GM23248 (cell line): ENCODE measurements at places on chromosomes 7 and 10. TPM values are rescaled to one million over a fixed set of nuclear protein-coding genes. Genes with fewer than 3 reads are reported as not detected.

DNA sequence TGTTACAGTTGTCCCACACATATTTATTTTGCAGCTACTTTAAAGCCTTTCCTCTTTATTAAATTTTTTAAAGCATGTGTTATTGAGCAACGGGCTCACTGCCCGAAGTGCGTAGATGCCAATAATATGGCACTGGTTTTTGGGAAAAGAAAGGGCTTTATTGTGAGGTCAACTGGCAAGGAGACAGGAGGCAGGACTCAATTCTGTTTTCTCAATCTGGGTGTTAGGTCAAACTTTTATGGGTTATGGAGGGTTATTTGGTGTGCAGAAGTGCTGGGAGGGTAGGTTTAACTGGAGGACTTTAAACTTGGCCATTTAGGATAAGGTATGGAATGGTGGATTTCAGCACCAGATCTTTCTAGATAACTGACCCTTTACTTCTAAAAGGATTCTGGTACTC lies 183.6 kb downstream of the LRRC4 start:
- no peak for DNase-seq

GRCh38 chr7:131556053-131556908 lies at the start of gene PODXL:
PODXL (minus strand) TSS chr7:131556628; CDS start chr7:131556359, 269 bp downstream.
- DNase-seq, result peak; percentile 82

GRCh38 chr10:85148693-85149640 lies 820.6 kb downstream of the CCSER2 start:
- DNase-seq, result no peak

Gene PRTFDC1
- 11.4 and 22.0 TPM in 2 replicates for total RNA-seq

DNA sequence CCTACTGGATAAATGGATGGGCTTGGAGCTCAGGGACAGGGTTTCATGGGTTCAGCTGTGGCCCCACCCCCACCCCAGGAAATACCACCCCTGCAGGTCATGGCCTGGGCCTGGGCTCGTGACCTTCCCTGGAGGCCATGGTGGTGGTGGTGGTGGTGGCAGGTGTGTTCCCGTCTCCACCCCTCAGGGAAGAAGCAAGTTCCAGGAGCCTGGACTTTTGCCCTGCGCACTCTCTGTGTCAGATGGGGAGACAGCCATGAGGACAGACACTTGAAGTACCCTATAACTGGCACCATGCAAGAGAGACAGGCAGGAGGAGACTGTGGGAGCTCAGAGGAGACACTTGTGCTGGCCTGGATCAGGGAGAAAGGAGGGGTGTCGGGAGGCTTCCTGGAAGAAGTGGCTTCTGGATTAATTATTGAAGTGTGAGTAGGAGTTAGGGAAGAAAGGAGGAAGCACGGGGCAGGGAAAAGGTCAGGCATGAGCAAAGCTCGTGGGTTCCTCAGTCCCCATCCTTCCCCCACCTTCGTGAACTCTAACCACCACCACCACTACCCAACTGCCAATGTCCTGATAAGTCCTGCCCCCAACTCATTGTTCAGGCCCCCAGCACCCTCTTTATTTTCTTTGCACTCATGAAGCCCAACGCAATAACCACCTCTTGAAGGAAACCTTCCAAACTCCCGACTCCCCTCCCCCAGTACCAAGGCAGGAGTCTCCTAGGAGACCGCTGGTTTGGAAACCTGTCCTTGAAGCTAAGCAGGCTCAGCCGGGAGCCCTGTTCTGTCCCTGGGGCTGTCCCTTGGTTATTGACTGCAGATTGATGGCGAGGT lies 8.9 kb downstream of the SH2B2 start:
- DNase-seq, result no peak

DNA sequence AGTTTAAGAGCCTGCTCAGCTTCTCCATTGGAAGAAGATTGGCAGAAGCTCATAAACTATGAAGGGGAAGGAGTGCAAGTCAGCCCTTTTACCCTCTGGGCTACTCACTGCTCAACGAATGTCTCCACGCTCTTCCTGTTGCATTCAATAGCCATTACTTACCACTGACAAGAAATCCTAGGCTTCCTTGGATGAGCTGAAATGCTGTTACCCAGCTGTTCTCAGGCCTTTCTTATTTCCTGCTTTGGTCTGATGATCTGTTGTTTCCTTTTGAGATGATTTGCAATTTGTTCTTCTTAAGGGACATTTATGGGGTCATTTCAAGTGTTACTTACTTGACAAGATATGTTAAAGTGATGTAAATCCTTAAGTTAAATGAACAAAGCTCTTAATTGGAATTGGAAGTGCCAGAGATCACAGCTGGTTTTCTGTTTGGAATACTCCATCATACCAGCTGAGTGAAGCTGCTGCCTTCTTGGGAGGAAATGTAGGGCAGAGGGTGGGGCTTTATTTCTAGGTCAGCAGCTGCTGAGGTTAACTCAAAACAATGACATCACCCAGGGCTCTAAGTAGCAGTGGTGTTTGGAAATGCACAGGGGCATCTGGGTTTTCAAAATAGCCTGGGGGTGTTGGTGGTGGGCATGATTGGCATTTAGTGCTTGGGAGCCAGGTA lies 170.0 kb downstream of the PRKCQ start:
- peak; percentile 78 for DNase-seq

Gene FANK1
- 4.3 and 13.3 TPM in 2 replicates for total RNA-seq

DNA sequence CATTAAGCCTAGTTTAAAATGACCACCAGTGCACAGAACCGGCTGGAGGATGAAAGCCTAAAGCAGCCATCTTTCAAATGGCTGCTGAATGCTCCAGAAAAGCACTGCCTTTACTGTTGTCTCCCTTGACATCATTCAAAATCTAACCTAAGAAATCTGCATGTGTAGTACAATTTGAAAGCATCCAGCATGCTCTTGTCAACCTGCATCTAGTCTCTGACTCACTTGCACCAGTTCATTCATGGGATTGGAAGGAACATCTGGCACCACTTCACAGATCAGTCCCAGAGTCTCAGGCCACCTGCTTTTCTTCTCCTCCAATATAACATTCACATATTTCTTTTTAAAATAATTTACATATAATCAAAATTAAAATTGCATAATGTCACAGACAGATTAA lies 76.2 kb downstream of the RNF133 start:
- DNase-seq, result no peak

Gene NPFFR1
- not detected in 2 replicates for total RNA-seq

Gene KCND2
- 1.5 and 2.7 TPM in 2 replicates for total RNA-seq

DNA sequence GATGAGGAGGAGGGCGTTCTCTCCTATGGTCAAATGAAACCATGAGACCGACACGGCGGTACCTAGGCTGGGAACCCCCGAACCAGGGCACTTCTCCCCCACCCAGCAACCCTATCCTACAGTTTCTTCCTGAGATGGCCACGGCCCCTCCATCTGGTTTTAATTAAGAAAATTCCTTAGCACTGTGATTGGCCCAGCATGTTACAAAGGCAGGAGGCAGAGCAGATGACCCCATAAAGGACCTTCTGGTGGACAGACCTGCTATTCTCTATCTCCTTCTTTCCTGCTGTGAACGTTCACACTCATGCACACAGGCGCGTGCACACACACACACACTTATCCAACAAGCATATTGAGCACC lies 129.4 kb downstream of the RGS10 start:
- DNase-seq, result peak; percentile 54

GRCh38 chr10:61099756-61100155 lies 155.8 kb upstream of the RHOBTB1 start:
- DNase-seq, result no peak

DNA sequence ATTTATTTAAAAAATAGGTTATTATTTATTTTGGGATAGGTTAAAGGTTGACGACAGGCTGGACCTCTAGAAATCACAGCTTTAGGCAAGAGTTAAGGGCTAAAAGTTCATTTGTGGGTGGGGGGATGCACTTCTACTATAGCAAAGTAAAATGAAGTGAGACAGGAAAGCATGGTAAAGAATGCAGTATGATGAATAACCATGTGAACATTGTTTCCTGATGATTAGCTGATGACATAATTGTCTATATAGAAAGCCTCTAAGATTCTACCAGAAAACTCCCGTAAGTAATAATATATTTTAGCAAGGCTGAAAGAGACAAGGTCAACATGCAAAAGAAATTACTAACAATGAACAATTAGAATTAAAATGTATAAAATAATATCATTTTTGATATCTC lies 25.7 kb upstream of the PRSS37 start:
- no peak for DNase-seq

DNA sequence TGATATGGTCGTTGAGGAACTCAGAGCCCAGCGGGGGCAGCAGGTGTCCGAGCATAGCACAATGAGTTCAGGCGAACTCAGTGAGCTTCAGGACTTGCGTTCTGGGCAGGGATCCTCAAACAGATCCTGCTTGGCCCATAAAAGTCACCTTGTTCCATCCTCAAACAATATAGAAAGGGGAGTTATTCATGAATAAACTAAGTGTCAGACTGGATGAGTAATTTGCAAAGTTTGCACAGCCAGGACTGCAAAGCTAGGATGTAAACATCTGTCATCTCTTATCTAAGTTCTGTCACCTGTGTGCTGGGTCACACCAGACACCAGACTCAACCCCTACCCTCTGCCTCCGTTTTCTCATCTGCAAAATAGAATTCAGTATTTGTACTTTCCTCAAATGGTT lies 58.0 kb upstream of the PFKP start:
- no peak for DNase-seq

GRCh38 chr10:104581884-104582601 lies 59.0 kb upstream of the SORCS3 start:
- peak; percentile 91 for DNase-seq

Gene ANKRD7
- total RNA-seq, result 0.25 TPM in 1 of 2 replicates, not detected in the other

Gene LDB3
- under 0.01 and 0.11 TPM in 2 replicates for total RNA-seq

- no peak for DNase-seq
Measured at GRCh38 chr7:76060842-76061241, 12.9 kb downstream of the MDH2 start.

DNA sequence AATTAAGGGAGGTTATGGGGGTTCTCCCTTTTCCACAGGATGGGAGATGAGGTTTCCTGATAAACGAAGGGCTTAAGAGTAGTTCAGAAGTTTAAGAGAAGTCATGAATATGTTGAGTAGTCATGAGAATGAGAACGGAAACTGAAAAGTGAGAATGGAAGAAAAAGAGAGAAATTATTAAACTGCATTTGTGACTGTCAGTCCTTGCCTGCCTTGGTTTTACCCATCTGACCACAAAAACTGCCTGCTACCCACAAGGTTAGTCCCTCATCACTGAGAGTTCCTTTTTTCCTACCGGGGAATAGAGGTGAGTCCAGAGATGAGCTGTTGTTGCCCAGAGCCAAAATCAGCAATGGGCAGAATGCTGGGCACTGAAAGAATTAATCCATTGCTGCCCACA lies 174.1 kb upstream of the BET1 start:
- no peak for DNase-seq

DNA sequence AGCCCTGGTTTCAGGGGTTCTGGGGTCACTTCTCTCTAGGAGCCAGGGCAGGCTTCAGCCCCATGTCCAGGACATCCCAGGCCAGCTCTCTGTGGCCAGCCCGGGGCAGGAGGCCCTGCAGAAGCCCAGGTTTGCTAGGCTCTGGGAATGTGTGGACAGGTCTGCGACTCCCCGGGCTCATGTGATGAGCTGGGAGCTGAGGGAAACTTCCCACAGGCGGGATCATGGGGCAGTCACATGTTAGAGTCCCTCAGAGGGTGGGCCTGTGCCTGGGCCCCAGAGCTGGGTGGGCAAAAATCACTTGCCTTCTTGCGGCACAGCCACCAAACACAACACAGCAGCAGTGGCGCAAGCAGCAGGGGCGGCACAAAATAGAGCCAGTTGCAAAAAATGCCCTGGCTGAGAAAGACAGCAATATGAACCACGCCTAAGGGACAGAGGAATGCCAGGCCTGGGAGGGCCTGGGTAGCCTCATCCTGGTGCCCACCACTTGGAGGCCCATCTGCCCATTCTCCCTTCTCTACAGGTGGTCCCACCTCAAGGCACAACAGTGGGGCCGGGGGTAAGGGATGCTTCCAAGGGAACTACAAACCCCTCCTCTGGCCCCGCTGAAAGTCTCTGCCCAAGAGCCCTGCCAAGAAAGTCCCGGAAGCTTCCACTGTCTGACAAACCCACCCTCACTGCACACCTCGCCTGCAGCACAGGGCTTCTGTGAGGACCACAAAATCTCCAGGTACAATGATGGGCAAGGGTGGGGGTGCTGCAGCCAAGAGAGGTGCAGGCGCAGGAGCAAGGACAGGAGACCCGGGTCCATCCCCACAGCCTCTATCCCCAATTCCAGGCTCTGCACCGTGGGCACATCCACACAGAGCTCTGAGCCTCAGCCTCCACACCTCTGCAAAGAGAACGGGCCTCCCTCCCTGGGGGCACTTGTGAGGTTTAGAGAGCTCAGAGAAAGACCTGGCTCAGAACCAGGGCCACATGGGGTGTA lies 34.6 kb upstream of the ANTXRL start:
- no peak for DNase-seq

GRCh38 chr7:53095731-53096501 lies 60.5 kb downstream of the POM121L12 start:
- DNase-seq, result no peak

DNA sequence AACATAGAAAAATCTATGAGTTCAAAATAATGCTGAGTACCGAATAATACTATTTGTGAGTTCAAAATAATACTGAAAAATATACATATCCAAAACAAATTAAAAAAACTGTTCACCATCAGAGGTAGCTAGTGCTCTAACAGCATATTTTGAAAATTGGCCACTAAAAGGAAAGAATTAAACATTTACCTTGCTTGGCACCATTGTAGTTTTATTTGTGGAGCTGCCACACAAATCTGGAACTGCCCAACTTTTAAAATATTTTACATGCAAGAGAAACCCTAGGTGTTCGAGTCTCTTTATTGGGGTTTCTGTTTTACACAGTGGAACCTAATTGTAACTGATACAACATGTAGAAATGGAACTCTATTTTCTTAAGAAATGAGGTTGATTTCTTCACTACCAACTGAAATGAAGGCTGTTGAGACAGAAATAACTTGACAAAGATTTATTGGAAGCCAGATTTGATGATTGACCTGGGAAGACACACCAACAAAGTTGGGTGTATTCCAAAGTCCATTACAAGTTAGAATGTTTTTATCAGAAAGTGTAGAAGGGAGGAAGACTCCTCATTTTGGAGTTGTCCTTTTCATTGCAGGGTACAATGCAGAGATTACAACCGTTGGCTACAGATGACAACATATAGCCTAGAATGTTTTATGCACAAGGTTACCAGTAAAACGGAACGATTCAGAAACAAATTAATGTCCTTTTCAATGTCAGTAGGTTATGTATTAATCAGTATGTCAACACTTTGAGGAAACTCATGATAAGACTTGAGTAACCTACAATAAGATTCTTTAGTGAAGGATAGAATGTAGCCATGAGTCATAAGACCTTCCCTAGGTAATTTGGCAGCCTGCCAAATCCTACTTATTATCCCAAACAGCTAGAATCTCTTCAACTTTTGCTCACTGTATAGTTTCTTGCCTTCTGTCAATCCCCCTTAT lies 73.8 kb upstream of the PAPSS2 start:
- DNase-seq, result peak; percentile 17

DNA sequence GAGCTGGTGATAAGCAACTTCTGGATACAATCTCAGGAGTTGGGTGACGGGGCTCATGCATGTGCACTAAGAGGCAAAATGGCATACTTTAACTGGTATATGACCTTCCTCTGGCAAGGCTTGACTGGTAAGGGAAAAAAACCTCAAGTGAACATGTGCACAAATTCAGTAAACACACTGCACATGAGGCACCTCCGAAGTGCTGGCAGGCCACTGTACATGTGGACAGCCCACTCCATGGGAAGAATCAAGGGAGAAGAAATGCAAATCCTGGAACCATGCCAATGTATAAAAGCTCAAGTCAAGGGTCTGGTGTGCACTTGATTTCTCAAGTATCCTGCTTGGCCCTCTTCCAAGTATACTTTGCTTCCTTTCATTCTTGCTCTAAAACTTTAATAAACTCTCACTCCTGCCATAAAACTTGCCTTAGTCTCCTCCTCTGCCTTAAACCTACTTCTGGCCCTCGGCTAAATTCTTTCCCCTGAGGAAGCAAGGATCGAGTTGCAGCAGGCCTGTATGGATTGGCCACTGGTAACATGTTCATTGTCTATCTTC lies 167.2 kb downstream of the RAMP3 start:
- DNase-seq, result peak; percentile 2

- no peak for DNase-seq
Measured at GRCh38 chr7:64628721-64629120, 37.2 kb upstream of the ZNF107 start.
